ENCODE measurements at places on chromosomes 6 and 20.

DNA sequence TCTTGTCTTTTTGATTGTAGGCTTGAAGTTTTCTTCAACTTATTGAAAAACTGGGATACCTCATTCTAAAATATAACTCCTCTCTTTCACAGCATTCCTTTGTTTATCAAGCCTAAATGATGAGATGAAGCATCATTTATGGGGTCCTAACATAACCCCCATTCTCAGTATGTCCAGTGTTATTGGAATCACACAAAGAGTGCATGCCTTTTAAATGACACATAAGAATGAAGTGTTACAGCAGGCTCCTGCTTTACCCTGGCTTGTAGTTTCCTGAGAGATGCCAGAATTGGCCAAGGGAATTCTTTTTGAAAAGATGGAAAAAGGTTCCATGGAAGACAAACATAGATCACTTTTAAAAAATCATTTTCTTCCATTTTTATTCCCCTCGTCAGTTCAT, 502.4 kb downstream of the BCKDHB start:
- no peak for DNase-seq

DNA sequence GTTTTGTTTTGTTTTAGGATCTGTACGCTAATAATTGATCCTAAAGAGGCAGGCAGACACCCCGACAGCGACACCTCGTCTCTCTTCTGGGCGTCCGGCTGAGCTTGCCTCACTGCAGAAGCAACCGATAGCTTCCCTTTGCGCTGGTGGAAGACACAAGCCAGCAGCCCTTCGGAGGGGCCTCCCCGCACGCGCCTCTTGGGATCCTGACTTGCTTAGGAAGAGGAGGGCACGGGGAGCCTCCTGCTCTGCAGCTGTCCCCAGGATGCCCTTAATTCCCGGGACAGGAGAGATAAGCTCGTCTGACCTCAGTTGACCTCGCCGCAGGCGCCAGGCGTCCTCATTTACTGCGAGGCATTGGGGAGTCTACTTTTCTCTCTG, 94.0 kb downstream of the CD83 start:
- DNase-seq, result no peak

GRCh38 chr6:155100591-155100990, 105.5 kb downstream of the TIAM2 start:
- DNase-seq, result no peak

DNA sequence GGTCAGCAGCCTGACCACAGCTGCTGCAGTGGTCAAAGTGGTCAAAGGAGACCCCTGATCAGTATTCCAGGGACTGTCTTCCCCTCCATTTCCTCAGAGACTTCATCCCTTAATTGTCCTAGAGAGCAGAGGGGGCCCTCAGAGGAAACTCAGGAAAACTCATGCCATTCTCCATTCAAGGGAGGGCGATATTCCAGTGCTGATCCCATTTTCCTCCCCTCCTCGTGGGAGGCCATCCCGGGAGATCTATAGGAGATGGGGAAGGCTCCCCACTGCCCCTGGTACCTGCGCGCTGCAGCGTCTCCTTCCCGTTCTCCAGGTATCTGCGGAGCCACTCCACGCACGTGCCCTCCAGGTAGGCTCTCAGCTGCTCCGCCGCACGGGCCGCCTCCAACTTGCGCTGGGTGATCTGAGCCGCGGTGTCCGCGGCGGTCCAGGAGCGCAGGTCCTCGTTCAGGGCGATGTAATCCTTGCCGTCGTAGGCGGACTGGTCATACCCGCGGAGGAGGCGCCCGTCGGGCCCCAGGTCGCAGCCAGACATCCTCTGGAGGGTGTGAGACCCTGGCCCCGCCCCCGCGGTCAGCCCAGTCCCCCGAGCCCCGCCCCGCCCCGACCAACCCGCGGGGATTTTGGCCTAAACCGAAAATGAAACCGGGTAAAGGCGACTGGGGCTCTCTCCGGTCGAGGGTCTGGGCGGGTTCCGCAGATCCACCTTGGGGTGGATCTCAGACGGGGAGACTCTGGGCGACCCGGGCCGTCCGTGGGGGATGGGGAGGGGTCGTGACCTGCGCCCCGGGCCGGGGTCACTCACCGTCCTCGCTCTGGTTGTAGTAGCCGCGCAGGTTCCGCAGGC, 878 bp downstream of the HLA-C start:
- DNase-seq, result peak; percentile 46

DNA sequence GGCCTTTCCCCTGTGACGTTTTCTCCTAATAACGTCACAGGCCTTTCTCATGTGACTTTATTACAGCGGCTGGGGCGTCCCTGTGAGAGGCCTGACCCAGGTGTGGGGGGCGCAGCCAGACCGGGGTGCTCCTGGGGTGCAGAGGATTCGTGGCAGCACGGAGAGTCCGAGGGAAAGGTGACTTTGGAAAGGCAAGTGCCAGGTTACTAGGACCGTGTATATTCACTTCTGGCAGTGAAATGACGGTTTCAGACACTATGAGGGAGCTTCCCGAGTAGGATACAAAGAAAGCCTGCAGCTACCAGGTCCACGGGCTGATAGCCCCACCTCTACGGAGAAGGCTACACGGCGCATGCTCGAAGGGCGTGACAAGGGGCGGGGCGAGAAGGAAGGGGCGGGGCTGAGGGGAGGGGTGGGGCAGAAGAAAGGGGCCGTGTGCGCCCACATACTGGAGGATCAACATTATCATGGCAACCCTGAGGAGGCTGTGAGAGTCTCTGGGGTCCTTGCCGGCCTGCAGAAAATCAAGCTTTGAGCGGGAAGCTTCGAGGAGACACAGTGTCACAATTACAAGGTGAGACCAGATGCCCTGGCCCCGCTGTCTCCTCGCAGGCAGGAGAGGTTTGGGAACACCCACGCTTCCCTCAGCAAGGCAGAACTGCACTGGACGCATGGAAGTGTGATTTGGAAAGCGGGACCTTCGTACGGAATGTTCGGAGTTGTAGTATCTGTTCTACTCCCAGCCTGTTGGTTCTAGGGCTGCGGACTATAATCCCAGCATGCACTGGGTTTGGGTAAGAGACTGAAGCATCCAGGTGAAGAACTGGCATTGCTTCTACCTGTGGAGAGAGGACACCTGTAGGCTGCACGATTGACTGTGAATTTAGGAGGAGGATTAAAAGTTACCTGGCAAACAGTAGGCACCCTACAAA, 54.4 kb upstream of the ZNF337 start:
- DNase-seq, result peak; percentile 14

DNA sequence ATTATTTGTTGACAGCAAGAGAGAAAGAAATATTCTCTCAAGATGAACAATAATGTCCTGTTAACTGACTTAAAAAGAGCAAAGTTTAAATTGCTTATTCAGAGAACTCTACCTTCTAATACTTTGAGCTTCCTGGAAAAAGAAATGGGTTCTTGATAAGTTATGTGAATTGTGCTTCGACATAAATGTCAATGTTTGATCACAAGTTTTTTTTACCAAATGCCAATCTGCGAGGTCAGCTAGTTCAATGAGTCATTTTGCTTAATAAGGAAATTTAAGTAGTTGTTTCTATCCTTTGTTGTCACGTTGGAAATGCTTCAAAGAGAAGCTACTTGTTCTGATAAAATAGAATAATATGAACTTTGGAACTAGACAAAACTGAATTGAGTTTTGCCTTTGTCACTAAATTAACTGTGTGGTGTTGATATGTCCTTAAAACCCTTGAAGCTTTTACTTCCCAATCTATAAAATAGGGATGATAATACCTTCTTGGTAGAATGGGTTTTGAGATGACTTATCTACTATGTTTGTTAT, 642.1 kb upstream of the FLRT3 start:
- DNase-seq, result no peak

DNA sequence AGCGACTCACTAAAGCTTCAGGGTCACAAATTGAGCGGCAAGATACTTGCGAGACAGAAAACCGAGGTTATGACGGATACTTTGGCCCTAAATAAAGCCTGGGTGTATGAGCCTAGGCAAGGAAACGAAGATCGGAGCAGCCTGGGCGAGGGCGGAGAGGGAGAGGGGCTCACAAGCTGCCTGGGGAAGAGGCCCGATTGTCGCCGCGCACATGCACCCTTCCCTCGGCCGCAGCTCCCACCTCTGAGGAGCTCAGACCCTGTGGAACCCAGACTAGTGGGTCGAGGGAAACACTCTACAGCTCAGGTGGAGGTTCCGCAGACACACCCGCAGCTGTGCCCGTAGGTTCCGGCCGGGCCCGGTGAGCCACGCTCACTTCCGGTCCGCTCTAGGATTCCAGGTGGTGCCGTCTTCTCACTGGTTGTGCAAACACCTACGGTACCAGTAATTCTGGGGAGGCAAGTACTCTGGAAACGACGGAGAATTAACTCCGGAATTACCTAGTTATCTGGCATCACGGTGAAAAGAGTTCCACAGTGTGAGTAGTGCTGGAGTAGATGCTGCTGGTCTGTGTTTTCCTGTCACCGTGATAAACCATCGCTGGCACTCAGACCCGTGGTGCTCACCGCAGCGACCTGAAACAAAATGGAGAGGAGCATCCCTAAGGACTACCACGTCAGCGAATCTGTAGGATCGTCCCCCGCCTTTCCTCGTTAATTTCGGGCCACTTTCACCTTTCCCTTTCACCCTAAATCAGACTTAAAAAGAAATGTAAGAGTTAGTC, 61.5 kb downstream of the GPX5 start:
- peak; percentile 24 for DNase-seq

DNA sequence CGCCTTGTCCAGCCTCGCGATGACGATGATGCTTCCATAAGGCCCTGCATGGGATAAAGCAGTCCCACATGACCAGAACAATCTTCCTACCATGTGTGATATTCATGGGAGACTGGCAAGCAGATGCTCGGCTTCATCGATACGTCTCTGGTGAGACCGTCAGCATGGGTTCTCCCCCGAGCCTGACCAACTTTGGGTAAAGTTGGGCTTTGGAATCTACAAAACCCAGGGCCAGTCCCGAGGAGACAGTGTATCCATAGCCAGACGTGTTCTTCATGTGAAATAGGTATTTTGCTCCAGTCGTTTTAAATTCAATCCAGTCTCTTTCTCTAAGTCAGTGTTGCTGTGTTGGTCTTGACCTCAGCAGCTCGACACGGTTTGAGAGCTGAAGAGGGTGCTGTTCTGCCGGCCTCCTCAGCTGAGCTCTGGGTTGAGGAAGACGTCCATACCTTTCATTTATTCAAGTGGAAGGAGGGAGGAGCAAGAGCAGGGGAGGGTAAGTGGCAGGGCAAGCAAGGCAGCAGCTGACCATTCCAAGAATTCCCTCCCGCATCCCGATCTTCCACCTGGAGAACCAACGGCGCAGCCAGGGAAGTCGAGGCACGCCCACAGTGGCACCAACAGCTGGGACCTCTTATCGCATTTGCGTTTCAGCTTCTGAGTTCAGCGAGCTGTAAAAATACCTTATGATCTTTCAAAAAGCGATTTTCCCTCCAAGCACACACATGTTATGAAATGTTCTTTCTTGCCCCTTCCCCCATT, 64.0 kb upstream of the THBS2 start:
- DNase-seq, result no peak

- peak; percentile 75 for DNase-seq
These were observed at the start of gene GMDS for GRCh38 chr6:2245103-2245876. TSS of gene GMDS (minus strand) at chr6:2245605.

DNA sequence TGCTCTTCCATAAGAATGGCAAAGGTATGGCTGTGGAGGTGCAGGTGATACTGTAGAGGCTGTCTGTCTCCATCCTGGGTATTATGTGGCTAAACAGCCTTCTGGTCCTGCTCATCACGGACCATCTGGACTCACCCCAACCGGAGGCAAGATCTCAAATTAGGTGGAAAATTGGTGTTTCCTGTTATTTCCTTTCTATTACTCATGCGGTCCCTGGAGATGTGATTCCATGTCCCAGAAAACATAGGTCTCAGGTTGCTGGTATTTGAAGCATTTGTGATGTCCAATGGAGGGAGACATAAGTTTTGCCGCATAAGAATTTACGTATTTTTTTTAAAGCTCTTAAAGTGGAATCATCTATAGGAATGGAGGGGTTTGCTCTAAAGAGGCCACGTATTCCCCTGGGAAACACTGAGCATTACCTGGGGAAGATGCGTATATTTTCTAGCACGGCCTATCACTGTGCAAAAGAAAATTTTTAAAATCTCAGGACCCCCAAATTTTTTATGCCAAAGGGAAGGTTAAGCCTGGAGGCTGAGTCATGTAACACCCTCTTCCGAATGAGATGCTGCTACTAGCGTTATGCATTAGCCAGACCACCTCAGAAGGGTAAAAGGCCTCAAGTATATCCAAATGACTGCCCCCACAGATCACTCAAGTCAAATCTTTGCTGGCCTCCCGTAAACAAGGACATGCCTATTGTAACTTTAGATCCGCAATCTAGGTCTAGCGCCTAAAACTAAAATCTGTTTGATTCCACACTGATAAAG, 22.4 kb upstream of the PBOV1 start:
- DNase-seq, result no peak

- no peak for DNase-seq
These were observed 39.0 kb upstream of the PLN start for GRCh38 chr6:118509009-118509617.

DNA sequence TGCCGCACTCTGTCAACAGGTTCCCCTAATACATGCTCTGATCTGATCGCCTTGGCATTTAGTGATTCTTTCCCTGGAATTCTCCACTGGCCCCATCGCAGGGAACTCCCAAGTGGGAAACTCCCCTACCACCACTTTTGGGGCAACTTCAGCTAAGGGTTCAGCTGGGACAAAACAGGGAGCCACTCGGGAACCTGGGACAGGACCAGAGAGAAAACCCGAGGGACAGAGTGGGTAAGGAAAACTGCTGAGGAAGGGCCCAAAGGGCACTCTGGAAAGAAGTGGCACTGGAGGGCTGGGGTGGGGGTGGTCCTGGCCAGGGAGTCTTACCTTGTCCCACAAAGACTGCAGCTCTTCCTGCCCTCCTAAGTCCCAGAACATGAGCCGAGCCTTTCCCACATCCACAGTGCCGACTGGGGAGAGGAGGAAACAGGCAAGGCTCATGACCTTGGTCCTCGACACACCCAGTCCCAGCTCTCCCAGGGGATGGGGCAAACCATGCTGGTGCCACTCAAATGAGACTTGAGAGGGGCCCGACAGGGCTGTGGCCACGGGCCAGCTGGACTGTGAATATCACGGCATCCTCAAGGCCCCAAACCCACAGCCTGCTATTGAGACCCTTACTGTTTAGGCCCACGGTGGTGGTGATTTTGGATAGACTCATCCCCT, 1.6 kb downstream of the ARFRP1 start:
- DNase-seq, result no peak

DNA sequence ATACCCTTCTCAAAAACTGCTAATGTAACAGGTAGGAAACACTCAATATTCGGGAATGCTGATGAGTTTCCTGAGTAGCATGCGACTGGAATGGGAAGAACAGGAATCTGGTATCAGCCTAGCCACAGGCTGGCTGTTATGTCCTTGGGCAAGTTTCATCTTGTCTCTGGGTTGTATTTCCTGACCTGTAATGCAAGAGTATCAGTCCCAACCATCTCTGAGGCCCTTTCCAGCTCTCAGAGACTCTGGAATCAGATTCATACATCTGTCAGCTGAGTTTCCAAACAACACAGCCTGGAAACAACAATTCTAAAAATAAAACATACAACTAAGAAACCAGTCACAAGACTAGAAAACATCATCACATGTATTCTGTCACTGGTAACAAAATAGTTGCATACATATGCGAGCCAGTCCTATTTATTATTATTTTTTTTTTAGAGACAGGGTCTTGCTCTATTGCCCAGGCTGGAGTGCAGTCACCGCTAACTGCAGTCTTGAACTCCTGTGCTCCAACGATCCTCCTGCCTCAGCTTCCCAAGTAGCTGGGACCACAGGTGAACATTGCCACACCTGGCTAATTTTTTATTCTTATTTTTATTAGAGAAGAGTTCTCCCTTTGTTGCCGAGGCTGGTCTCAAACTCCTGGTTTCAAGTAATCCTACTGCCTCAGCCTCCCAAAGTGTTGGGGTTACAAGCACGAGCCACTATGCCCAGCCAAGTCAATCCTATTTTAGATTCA, 16.7 kb upstream of the TFAP2A start:
- DNase-seq, result no peak

GRCh38 chr20:16273812-16274555, 299.3 kb downstream of the KIF16B start:
- DNase-seq, result no peak
